Epithelial cell of proximal tubule (primary cell): ENCODE measurements at places on chromosomes 1 and 21.

GRCh38 chr21:36211660-36212512, 55.3 kb downstream of the DOP1B start:
- DNase-seq = peak; percentile 64

DNA sequence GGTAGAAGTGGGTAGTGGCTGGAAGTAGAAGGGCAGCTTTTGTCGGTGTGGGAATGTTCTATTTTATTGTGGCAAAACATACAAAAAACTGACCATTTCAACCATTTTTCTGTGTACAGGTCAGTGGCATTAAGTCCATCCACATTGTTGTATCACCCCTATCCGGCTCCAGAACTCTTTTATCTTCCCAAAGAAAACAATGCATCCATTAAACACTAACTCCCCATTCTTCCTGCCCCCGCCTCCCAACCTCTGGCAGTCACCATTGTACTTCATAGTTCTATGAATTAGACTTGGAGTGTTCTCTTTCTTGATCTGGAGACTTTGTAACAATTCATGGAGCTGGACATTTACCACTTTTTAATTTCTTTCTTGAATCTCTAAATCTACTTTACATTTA, 55.7 kb downstream of the DEGS1 start:
- DNase-seq = no peak

DNA sequence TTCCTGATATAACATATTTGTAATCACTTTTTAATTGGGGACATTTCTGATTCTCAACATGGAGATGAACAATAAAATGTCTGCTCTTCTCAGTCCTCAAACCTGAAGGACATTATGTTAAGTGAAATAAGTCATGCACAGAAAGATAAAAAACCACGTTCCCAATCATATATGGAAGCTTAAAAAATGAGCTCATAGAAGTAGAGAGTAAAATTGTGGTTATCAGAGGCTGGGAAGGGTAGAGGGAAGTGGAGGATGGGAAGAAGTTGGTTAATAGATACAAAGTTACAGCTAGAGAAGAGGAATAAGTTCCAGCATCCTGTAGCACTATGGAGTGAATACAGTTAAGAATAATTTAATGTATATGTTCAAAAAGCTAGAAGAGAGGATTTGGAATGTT, 1.5 kb upstream of the CD48 start:
- DNase-seq = no peak

- DNase-seq = no peak
Measured at GRCh38 chr1:19884312-19884711, 2.1 kb downstream of the OTUD3 start.

- no peak for DNase-seq
Measured at GRCh38 chr1:198113342-198113750, 43.5 kb upstream of the NEK7 start.

DNA sequence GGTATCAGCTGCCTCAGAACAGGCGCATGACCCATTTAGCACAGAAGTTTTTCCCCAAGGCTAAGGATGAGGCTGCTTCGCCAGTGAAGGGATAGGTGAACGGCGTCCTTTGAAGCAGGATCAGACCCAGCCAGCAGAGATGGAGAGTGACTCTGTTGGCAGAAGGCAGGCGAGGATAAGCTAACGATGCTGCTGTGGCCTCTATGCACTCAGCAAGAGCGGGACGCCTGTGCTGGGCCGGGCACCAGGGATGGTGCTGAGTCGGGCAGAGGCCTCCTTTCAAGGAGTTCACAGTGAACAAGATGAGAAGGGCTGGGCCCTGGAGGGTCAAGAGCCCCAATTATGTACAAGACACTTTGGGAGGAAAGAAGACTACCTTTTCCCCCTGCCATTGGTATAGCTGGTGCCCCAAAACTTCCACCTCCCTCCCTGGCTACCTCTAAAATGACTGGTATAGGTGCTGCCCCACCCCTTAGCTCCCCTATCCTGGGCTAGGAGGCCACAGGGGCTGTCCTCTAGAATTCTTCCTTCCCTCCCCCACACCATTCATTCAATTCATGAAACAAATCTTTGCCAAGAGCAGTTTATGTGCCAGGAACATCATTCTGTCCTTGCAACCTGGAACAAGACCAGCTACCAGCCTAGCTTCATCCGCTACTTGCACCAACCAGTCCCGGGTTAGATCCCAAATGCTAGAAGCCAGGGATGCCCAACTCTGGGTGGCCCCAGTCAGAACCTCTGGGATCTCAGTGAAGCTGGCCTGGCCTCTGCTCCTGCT, 7.5 kb downstream of the XKR8 start:
- no peak for DNase-seq

DNA sequence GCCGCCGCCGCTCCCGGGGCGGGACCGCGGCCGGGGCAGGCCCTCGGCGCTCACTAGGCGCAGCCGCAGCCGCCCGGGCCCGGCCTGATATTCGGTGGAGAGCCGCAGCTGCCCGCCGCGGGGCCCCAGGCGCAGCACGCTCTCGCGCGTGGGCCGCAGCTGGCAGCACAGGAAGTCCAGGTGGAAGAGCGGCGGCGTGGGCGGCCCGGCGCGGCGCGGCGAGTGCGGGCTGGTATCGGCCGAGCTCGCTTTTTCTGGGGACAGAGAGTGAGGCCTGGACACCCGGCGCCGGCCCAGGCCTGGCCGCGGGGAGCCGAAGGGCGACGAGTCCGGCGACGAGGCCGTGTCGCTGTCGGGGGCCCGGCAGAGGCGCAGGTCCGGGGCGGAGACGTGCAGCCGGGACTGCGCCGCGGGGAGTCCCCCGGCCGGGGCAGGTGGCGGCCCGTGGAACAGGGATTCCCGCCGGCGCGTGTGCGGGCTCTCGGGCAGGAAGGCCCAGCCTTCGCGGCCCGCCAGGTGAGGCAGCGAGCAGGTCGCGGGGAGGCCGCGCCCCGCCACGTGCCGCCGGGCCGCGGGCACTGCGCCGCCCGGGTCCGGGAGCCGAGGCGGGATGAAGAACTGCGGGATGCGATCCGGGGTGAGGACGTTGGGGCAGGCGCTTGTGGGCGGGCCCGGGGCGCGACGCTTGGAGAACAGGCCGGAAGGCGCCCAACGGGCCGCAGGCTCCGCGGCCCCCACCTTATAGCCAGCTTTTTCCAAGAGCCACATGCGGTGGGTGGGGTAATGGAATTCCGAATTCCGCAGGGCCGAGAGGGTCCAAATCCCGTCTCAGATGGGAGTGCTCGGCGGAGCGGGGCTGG, 1.2 kb downstream of the C2CD4D start:
- DNase-seq = no peak

- peak; percentile 71 for DNase-seq
Measured at GRCh38 chr1:60281360-60281932, 207.9 kb upstream of the C1orf87 start.

- DNase-seq = no peak
Measured at GRCh38 chr1:243837907-243838535, 12.0 kb downstream of the AKT3 start.

GRCh38 chr1:104636581-104636980, 886.9 kb downstream of the AMY1C start:
- no peak for DNase-seq

- DNase-seq = no peak
Measured at GRCh38 chr1:20640183-20640597, 6.9 kb downstream of the PINK1 start.

DNA sequence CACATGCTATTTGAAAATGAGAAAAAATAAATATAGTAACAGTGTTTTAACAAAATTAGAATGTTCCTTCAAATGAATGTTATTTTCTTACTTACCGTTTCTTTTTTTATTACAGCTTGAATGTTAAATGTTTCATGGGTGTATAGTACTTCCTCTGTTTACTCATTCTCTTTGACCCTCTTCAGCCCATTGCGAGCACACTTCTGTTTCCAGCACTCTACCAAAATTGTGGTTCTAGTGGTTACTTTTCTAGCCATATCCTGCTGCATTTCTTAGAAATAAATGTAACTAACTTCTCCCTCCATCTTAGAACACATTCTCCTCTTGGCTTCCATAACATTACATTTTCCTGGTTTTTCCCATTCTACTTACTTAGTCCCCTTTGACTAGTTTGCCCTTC, 190.0 kb upstream of the C1orf105 start:
- DNase-seq = no peak
